ENCODE measurements at places on chromosomes 1 and 21.

DNA sequence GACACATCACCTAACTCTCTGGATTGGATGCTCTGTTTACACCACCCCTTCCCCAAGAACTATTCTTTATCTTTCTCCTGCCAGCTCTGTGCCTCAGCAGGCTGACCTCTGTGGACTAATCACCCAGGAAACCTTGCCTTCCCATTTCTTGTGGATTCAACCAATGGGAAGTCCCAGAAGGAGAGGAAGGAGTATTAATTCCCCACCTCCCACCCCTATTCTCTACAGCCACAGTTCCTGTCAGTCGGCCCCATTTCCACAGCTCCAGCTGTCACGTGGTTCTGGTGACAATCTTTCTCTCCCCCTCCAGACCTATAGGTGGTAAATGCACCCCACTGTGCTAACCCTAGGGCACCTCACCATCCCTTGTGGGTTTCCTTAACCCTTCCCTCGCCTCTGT is 46.8 kb upstream of the SSBP3 start:
- no peak for DNase-seq

DNA sequence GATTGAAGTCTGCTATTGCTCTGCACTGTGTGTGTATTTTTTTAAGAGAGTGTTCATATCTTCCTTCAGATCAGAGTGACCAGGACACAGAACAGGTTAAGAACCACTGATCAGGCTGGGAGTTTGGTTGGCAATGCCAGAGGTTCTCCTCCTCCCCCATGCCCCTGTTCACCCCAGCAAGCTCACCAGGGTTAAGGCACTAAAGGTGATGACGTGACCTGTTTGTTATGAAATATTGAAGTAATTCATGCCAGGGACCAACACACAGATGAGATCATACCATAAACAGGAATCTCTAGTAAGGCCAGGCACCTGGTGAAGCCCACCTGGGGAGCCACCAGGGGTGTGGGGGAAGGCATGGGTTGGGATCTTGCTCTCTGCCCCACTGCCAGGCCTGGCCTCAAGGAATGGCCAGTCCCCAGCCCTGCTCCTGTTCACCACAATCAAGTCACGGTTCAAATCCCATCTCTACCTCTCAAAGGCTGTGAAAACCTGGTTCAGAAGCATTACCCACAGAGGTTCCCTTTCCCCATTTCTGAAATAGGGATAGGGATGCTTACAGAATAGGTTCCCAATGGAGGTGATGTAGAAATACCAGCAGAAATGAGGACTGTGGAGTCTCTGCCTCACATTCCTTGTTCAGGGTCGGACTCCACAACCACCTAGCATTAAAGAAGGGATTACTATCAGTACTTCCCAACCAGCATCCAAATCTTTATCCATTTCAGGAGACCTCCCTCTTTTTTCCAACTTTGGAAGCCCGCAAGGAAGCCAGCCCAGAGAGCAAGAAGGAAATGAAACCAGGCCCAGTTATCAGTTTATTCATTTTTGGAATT is 2.4 kb downstream of the ID3 start:
- DNase-seq, result no peak

- no peak for DNase-seq
Observed at GRCh38 chr1:203711251-203712007, 53.6 kb upstream of the LAX1 start.

- peak; percentile 7 for DNase-seq
Observed at GRCh38 chr1:7827126-7827955, 25.5 kb downstream of the UTS2 start.

- no peak for DNase-seq
Observed at GRCh38 chr1:175470591-175470990, 272.8 kb downstream of the TNR start.

DNA sequence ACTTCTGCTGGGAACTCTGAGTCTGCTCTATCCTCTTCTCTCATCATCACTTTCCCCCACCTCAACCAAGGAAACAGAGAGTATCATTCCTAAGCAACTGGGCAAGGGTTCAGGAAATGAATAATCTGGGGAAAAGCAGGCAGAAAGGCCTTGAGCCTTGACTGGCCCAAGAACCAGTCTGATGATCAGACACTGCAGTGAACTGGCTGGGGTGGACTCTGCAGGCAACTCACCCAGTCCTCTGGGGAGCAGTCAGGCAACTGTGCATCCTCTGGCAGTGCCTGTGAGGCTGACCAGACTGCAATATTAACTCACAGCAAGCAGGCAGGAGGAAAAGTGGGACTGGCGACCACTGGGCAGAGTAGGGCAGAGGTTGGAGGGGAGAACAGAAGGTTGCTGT is 991 bp downstream of the ANKRD35 start:
- no peak for DNase-seq

GRCh38 chr1:46065405-46065804 is 67.0 kb downstream of the PIK3R3 start:
- DNase-seq, result no peak

DNA sequence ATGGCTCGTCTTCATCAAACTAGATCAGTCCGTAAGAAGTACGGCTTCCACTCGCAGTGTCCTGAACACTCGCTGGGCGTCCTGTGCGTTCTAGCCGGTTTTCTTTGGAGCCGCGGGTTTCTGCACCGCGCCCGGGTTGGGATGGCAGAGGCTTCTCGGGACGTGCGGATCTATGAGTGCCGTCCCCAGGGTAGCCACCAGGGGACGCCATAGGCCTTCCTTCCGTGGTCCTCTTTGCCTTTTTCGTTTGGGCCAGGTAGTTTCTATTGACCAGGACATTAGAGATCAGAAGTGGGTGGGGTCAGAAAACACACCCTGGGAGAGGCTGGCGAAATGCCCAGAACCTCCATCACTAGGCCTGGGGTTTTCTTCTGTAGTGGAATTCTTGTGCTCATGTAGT is 273.8 kb downstream of the FAM72C start:
- DNase-seq, result no peak

DNA sequence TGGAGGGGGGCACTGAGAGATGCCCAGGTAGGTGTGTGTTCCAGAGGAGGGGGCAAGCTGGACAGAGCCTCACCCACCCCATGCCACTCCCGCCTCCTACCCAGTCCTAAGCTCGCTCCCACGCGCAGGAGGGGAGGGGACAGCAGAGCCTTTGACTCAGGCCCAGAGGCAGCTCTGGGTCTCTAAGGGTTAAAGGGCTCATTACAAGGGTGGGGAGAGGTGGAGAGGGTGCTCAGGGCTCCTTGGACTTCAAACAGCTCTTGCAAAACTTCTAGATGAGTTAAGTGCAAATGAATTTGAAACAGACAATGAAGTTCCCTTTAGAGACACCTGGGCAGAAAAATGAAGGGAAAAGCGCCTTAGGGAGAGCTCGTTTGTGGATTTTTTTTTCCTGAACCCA is 104.2 kb upstream of the CASZ1 start:
- DNase-seq, result no peak

DNA sequence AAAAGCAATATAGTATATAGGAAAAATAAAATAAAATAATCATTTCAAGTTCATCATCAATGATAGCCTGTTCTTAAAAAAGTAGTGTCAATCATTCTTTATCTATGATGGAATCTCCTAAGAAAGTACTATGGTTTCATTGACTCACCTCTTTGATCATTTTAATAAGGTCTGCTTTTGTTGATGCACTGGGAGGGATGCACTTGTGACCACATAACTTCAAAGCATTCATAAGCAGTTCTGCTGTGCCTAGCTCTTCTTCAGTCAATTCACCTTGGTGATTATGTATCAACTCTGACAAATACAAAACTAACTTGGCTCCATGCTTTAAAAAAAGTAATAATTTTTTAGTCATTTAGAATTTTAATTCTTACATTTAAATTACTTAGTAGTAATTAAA is 84.8 kb upstream of the GNG4 start:
- DNase-seq, result no peak

- DNase-seq, result no peak
Observed at GRCh38 chr1:244054924-244055263, 3.8 kb downstream of the ZBTB18 start.

GRCh38 chr1:195637539-195637938 is 970.7 kb downstream of the KCNT2 start:
- DNase-seq, result no peak

DNA sequence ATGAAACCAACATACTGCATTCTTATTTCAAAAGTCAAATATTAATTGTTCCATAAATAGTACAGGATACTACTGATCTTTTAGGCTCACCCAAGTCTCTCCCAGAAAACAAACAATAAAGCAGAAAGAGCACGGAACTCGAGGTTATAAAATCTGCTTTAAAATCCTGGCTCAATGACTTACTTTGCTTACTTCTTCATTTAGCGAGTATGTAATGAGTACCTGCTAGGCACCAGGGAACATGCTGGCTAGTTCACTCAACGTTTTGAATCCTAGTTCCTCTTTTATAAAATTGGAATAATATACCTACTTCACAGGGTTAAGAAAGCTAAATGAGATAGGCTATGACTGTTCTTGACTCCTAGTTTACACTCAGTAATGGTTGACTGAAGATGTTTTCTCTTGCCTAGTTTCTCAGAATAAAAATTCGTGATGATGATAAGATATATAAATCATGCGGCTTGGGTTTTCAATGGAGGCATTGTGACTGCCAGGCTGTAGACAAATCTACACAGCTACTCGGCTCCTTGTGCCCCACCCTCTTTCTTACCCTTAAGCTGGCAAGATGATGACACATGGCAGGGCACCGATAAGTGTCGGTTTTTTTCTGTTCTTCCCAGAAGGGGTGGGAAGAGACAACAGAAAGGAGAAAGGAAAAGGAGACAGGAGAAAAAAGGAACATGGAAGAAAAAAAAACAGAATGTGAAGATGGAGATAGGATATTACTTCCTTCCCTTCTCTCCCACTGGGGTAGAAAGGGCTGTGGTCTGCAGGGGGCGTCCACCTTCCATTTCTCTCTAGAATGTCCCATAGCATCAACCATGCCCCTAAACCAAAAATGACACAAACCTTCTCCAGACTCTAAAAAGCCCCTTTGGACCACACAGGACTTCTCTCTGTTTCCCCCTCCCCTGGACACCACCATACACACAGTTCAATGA is 507.1 kb downstream of the SMYD3 start:
- DNase-seq, result no peak

DNA sequence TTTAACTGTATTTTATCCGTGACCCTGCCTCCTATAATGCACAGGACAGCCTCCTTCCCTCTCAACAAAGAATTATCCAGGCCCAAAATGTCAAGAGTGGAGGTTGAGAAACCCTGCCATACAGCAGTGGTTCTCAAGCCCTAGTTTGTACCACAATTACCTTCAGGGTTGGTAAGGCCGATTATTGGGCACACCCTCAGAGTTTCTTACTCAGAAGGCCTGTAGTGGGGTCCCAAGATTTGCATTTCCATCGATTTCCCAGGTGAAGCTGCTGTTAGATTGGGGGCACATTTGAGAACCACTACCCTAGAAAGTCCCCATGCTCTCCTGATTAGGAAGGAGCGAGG is 400 bp upstream of the PGBD2 start:
- no peak for DNase-seq

DNA sequence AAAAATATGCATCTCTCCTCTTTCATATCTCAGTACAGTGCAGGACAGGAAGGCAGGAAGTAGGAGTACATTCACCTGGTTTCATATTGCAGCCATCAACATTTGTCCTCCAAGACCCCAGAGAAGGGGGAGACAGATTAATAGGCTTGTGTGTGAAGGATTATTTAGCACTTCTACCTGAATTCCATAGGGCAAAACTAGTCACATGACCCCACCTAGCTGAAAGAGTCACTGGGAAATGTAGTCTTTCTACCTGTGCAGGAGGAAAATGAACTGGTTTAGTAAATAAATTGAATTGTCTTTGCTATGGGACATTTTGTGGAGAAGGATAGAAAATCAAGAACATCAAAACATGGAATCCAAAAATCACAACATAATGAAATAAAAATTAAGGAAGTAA is 13.9 kb upstream of the TRIM33 start:
- DNase-seq, result no peak

GRCh38 chr1:103517380-103518047 is 8.0 kb upstream of the RNPC3 start:
- no peak for DNase-seq

DNA sequence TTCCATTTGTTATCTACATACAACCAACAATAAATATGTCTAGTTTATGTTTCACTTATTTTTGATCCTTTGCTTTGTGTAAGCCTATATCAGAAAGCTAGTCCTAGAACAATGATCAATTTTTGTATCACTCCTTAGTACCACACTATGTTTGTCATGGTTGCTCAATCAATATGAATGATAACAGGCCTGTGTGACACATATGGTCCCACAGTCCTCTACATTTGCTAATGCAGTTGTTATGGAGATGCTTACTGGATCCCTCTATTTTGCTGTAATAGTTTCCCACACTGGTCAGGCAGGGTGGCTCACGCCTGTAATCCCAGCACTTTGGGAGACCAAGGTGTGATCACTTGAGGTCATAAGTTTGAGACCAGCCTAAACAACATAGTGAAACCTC is 59.1 kb downstream of the ERO1B start:
- DNase-seq, result no peak

- DNase-seq, result no peak
Observed at GRCh38 chr1:184166485-184166884, 115.0 kb downstream of the TSEN15 start.

GRCh38 chr21:16419188-16419921 is 689.6 kb downstream of the USP25 start:
- DNase-seq, result no peak

DNA sequence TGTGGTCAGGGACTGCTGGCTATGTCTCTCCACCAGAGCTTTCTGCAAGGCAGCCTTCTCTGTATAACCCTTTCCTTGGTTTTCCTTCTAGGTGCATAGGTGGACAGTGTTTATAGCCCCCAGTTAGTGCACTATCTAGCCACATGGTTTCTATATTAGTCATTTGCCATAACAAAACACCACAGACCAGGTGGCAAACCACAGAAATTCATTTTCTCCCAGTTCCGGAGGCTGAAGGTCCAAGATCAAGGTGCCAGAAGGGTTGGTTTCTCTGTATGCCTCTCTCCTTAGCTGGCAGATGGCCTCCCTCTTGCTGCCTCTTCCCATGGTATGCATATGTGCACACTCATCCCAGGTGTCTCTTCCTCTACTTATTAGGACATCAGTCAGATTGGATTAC is 106.4 kb downstream of the KAZN start:
- DNase-seq, result no peak

DNA sequence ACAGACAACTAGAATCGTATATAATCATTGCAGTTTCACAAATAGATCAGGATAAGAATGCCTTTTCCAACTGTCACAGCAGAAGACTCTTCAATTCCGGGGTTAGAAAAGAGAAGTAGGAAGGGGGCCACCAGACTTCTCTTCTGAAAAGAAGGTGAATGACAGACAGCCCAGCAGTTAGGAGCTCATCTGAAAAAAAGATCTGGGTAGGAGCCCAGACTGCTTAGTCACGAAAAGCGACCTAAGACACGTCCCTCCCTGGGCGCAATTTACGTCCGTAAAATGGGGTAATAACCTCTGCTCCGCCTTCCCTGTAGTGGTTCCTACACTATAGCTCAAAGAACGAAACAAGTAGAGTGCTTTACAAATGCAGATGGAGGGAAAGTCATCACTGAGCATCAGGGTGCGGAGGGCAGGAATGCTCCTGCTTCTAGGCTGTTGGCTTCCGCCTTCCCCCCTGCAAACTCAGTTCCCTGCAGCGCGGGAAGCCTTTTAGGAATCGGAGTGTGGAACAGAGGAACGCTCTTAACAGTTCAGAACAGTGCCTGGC is 582 bp downstream of the ORC1 start:
- DNase-seq, result peak; percentile 6

Data from stimulated activated CD8-positive, alpha-beta memory T cell treated with anti-CD3 and anti-CD28 coated beads, Interleukin-4, amount 100 ng/mL, for 1 hour (primary cell).